ENCODE measurements at places on chromosomes 1 and 21. TPM values are rescaled to one million over a fixed set of nuclear protein-coding genes. Genes with fewer than 3 reads are reported as not detected.

Gene DNAJC11
- total RNA-seq = 41.7 TPM

Gene GUCA2A
- total RNA-seq = not detected

- H3K4me3 ChIP-seq = no peak overlapping the region
- no peaks in the 10 kb centered on the region for H3K4me1 ChIP-seq
- H3K36me3 ChIP-seq = no peaks in the 10 kb centered on the region
- H3K27ac ChIP-seq = no peak overlapping the region
- DNase-seq = no peak
- no peaks in the 10 kb centered on the region for H3K27me3 ChIP-seq
These were observed 387.9 kb upstream of the PTBP2 start for GRCh38 chr1:96333522-96334235.

DNA sequence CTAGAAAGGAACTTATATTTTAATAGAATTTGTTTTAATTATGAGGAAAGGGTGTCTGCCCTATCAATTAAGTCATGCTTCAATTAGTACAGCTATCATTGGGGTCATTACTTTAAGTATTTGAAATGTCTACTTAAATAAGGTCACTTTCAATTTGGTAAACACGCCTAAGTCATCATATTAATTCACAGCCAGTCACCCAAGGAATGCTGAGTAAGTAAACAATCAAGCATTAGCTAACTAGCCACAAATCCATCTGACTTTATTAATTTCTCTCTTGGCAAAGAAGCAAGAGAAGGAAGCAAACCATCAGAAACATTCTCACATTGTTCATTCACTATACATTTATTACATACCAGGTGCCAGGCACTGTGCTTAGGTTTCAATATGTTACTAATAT is 1.2 kb upstream of the LRRC52 start:
- no peak overlapping the region for H3K27ac ChIP-seq
- no peaks in the 10 kb centered on the region for H3K36me3 ChIP-seq
- H3K4me1 ChIP-seq = no peaks in the 10 kb centered on the region
- H3K4me3 ChIP-seq = no peak overlapping the region
- no peak for DNase-seq
- H3K27me3 ChIP-seq = peaks cover 4% of the 10 kb centered on the region

Gene CFHR1
- total RNA-seq = not detected

DNA sequence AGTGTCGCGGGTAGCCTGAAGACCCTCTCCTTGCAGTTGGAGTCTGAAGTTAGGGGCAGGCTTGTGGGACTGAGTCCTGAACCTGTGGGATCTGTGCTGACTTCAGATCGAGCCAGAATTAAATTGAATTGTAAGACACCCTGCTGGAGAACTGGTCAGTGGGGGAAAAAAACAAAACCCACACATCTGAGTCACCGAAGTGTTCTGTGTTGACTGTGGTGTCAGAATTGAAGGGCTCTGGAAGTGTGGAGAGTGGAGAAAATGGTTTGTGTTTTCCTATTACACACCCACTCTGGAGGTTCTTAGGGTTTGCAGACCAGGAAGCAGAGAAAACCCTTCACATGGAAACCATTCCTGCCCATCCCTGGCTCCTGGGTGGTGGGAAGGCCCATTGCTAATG is 209.5 kb upstream of the GALNT2 start:
- H3K4me3 ChIP-seq = no peak overlapping the region
- H3K4me1 ChIP-seq = no peaks in the 10 kb centered on the region
- H3K27me3 ChIP-seq = peaks cover 2% of the 10 kb centered on the region
- H3K36me3 ChIP-seq = no peaks in the 10 kb centered on the region

GRCh38 chr1:15826810-15827507 is 19.5 kb upstream of the UQCRHL start:
- no peaks in the 10 kb centered on the region for H3K27me3 ChIP-seq
- no peak overlapping the region for H3K4me3 ChIP-seq
- no peak overlapping the region for H3K27ac ChIP-seq
- H3K4me1 ChIP-seq = no peaks in the 10 kb centered on the region
- DNase-seq = no peak

GRCh38 chr1:107727866-107728265 is 237.1 kb downstream of the VAV3 start:
- no peak overlapping the region for H3K27ac ChIP-seq
- H3K4me1 ChIP-seq = no peaks in the 10 kb centered on the region
- H3K4me3 ChIP-seq = no peak overlapping the region
- H3K27me3 ChIP-seq = no peaks in the 10 kb centered on the region

DNA sequence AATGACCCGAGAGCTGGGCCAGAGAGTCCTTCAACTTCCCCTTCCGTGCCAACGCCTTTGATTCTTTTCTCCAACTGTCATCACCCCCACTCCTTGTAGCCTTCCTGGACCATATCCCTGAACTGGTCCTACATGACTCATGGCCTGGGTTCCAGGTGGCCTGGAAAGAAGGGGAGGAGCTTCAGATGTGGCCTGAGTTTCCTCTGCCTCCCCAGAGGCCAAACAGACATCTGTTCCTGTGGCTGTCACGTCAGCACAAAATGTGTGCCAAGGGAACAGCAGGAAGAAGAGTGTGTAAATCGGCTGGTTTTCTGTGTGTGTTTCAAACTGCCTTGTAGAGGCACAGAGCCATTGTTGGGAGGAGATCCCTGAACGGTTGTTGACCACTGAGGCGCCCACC is 24.9 kb upstream of the KIRREL1 start:
- H3K27me3 ChIP-seq = no peaks in the 10 kb centered on the region
- no peak overlapping the region for H3K4me3 ChIP-seq
- peak overlapping the region; percentile 46 for H3K27ac ChIP-seq
- DNase-seq = peak; percentile 85

Gene ERVH48-1
- total RNA-seq = under 0.01 TPM

DNA sequence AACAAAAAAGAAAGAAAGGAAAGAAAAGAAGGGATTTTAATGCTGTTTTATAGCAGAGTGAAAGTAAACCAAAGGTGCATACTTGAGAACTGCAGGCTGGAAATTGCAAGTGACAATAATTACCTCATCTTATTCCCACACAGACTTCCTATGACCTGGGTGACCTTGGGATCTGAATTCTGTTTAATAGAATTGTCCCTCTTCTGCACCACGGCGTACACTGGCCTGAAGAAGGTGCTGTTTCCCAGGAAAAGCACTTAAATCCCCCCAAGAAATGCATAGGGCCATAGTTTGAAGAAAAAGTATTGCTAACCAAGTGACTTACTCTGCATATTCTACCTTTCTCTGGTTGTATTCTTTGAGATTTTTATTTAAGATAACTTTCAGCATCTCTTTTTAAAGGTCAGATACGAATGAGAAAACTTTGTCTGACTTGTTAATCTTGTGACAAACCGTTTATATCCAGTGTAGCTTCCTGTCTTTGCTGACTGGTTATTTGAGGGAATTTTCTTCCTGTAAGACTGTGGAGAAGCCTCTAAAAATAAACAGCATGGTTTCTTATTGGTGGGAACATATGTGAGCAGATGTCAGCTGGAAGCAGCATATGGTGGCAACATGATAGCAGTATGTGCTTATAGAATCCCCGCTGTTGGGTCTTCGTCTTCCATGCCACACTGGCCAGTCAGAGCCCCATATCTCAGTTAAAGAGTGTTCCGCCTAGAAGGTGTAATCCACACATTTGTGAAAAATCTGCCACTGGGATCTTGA is 16.3 kb downstream of the TGFB2 start:
- DNase-seq = peak; percentile 80
- no peak overlapping the region for H3K27ac ChIP-seq
- H3K36me3 ChIP-seq = no peaks in the 10 kb centered on the region
- H3K4me1 ChIP-seq = peaks cover 23% of the 10 kb centered on the region
- no peaks in the 10 kb centered on the region for H3K27me3 ChIP-seq

DNA sequence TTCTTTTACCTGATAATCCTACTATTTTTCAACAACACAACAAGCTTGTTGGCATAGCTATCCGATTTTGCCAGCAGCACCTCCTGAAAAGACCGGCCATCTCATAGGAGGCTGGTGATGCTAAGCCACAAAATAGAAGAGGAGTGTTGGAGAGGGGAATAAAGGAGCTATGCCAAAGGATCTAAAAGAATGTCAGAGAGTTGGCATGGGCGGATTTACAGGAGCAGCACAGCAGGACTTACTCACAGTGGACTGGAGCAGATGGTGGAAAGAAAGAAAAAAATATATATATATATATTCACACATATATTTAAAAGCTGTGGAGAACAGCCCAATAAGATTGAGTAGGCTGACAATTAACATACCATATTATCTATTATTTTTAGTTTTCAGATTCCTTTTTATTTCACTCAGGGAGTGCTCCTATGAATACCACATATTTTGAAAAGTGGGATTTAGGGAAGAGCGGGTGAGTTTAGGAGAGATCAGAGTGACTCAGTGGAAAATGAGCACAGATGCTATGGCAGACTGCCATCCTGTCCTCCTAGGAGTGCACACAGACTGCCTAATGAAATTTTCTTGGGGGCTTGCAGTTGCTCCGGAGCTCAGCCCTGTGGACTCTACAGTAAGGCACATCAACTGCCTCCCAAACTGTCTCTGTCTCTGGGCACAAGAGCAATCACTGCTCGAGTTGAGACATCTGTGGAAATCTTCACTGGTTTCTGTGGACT is 394.4 kb upstream of the CHRM3 start:
- no peaks in the 10 kb centered on the region for H3K4me1 ChIP-seq
- no peak overlapping the region for H3K27ac ChIP-seq
- no peaks in the 10 kb centered on the region for H3K36me3 ChIP-seq
- DNase-seq = no peak

Gene S100A14
- not detected for total RNA-seq

Gene CLCA4
- total RNA-seq = not detected

DNA sequence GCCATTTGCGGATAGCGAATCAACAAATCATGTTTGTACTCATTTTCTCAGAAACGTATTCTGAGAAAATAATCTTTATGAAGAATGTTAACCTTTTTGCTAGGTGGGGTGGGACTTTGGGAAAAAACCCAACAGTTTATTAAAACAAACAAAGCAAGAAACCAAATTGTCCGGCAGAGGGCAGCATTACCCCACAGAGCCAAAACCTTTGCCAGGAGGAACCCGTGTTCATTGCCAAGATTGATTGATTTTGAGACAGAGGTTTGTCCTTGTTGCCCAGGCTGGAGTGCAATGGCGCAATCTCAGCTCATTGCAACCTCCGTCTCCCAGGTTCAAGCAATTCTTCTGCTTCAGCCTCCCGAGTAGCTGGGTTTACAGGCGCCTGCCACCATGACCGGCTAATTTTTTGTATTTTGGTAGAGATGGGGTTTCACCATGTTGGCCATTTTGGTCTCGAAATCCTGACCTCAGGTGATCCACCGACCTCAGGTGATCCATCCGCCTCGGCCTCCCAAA is 70.8 kb upstream of the RHOU start:
- peaks cover 7% of the 10 kb centered on the region for H3K27me3 ChIP-seq
- no peak overlapping the region for H3K27ac ChIP-seq
- no peak overlapping the region for H3K4me3 ChIP-seq
- no peaks in the 10 kb centered on the region for H3K36me3 ChIP-seq

DNA sequence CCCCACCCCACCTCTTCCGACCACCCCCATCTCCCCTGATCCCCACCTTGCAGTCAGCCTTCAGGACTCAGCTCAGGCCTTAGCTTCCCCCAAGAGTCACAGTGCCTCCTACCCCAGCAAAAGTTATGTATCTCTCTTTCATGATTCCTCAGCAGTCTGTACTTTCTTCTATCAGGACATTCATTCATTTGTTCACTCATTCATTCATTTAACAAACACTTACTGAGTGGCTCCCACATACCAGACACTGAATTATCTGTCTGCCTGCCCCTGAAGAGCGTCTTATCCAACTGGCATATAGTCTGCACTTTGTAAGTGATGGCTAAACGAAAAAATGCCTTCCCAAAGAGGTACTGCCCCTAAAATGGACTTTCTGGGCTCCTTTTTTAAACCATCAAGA is 114.4 kb upstream of the SLC35F3 start:
- H3K36me3 ChIP-seq = no peaks in the 10 kb centered on the region
- DNase-seq = no peak
- H3K27me3 ChIP-seq = no peaks in the 10 kb centered on the region
- no peak overlapping the region for H3K4me3 ChIP-seq
- no peak overlapping the region for H3K27ac ChIP-seq

GRCh38 chr1:100404821-100405220 is 52.5 kb downstream of the CDC14A start:
- H3K4me1 ChIP-seq = 0 out of 2 replicates have a peak, but pooled peaks cover 1% of the 10 kb centered on the region
- H3K36me3 ChIP-seq = no peaks in the 10 kb centered on the region
- no peak overlapping the region for H3K27ac ChIP-seq
- H3K27me3 ChIP-seq = no peaks in the 10 kb centered on the region

Gene RHEX
- total RNA-seq = not detected

Gene PCBP3
- 2.5 TPM for total RNA-seq

- H3K27ac ChIP-seq = no peak overlapping the region
- no peak overlapping the region for H3K4me3 ChIP-seq
- H3K4me1 ChIP-seq = no peaks in the 10 kb centered on the region
- no peaks in the 10 kb centered on the region for H3K27me3 ChIP-seq
These were observed 15.3 kb downstream of the ODR4 start for GRCh38 chr1:186390925-186391324.

DNA sequence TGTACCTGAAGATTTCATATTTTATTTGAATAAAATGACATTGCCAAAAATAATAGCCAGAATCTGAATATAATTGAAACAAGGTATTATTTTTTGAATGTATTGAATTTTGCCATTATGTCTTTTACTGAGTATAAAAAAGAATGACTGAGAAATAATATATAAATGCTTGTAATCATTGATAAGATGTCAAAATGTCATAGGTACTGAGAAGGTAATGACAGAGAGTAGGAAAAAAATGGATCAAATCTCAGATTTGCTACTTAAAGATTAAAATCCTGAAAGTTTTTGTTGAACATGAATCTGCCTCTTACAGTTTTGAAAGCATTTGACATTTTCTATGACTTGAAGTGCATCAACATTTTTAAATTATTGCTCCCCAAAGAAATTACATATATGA is 1069.9 kb upstream of the ADGRL4 start:
- H3K27me3 ChIP-seq = no peaks in the 10 kb centered on the region
- DNase-seq = no peak
- no peaks in the 10 kb centered on the region for H3K36me3 ChIP-seq
- H3K27ac ChIP-seq = no peak overlapping the region
- H3K4me1 ChIP-seq = no peaks in the 10 kb centered on the region
- no peak overlapping the region for H3K4me3 ChIP-seq

- H3K27ac ChIP-seq = peak overlapping the region; percentile 50
- H3K4me1 ChIP-seq = peaks cover 46% of the 10 kb centered on the region
- H3K4me3 ChIP-seq = no peak overlapping the region
- peaks cover 26% of the 10 kb centered on the region for H3K36me3 ChIP-seq
- no peaks in the 10 kb centered on the region for H3K27me3 ChIP-seq
These were observed 16.8 kb downstream of the DUSP10 start for GRCh38 chr1:221724931-221725605.

- no peak overlapping the region for H3K27ac ChIP-seq
- peaks cover 17% of the 10 kb centered on the region for H3K4me1 ChIP-seq
- H3K36me3 ChIP-seq = no peaks in the 10 kb centered on the region
- H3K27me3 ChIP-seq = no peaks in the 10 kb centered on the region
- no peak for DNase-seq
These were observed 49.3 kb upstream of the TARBP1 start for GRCh38 chr1:234528074-234528865.

DNA sequence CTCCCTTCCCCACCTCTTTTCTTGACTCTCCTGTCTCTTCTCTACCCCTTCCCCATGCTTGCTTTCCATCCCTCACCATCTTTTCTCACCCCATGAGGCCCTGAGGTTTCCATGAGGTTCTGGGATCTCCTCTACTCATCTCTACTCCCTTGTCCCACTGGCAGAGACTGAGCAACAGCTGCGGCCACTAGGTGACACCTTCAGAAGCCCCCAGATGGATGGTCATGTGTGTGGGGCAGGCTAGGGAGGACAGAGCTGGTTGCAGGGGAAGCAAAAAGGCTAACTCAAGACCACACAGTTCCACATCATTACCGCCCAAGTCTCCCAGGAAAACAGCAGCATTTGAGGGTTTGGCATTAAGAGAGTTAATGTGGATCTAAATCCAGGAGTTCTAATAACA is 45.0 kb downstream of the LRRN2 start:
- H3K27ac ChIP-seq = no peak overlapping the region
- H3K27me3 ChIP-seq = peaks cover 23% of the 10 kb centered on the region
- no peak for DNase-seq
- H3K4me3 ChIP-seq = no peak overlapping the region

Measured in IMR-90 (cell line).